ENCODE measurements at places on chromosomes 3 and 15.

- DNase-seq: no peak
These were observed 4.8 kb downstream of the MESD start for GRCh38 chr15:80984856-80985255.

DNA sequence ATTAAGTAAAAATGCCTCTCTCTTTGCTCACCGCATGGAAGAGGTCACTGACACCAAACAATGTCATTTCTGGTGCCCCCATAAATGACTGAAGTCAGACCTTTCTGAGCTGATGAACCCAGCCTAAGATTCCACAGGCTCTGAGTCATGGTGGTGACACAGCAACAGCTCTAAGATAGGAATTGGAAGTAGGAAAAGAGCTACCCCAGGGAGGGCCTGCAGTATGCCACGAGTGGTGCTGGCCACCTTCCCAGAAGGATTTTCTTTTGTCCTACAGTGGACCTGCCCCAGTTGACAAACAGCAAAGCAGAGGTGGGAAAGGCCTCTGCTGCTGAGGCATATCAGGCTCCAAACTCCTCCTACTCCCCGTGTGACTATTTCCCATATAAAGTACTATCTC lies 208.1 kb downstream of the MINAR1 start:
- DNase-seq: no peak

DNA sequence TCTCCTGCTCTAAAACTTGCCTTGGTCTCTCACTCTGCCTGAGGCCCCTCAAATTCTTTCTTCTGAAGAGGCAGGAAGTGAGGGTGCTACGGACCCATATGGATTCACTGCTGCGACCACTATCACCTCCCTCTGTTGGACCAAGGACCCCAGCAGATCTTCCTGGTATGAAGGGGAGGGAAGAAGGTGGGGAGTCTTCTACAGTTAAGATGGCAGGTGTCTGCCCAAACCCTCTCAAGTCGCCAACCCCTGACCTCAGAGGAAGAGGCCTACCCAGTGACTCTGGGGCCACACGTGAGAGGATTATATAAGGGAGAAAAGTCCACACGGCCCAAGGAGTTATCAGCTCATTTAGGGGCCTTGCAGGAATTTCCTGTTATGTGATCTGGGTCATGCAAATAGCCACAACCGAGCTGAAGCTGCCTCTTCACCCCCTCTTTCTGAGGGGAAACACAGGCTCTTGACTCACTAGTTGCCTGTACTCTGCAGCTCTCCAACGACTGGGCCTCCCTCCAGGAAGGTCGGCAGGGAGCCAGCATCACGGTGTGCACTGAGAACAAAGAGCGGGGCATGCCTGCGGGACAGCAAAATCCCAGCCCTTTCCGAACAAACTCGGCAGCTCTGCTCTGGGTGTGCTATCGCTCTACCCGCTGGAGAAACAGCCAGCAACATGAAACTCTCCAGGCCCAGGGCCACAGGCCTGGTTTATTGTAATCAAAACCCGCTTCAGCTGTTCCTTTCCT lies 116.0 kb downstream of the XXYLT1 start:
- no peak for DNase-seq

- no peak for DNase-seq
These were observed 85.6 kb downstream of the RAP2B start for GRCh38 chr3:153247331-153248330.

DNA sequence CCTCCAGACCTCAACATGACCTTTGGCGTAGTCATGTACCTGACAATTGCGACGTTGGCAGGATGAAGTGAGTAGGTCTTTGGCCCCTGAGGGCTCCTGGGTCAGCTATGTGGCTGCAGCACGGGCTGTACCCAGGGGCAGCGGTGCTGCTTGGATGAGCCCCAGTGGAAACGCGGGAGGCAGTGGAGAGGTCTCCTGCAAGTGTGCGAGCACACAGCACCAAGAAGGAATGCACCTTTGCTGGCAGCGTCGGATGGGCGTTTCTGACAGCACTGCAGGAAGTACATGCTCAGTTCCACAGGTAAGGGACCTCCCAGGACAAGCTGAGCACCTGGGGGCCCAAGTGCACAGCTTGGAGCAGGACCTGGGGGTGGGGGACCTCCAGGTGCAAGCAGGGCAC lies 67.4 kb upstream of the UNC13C start:
- no peak for DNase-seq

DNA sequence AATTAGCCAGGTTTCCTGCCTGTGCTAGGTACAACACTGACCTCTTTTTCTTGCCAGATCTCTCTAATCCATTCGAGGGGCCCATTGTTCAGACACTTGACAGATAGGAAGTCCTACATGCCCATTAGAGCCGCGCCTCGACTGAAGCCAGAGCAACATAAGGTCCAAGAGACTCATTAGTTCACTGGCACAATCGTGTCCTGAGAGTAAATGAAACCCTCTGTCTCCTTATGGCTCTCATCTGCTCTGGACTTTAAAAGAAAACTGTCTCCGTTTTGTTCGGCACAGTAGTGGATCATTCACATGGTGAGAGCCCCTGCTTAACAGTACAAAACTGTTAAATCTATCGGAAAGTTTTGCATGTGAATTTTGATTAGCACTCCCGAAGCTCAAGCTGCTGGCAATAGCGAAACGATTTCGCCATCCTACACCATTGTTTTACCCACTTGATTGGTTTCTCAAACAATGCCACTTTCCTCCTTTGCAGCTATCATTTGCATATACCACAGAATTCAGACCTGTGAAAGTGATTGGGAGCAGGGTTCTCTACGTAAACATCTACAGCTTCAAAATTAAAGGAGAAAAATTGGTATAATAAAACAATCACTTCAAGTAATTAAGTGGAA lies 19.0 kb upstream of the C15orf61 start:
- no peak for DNase-seq

DNA sequence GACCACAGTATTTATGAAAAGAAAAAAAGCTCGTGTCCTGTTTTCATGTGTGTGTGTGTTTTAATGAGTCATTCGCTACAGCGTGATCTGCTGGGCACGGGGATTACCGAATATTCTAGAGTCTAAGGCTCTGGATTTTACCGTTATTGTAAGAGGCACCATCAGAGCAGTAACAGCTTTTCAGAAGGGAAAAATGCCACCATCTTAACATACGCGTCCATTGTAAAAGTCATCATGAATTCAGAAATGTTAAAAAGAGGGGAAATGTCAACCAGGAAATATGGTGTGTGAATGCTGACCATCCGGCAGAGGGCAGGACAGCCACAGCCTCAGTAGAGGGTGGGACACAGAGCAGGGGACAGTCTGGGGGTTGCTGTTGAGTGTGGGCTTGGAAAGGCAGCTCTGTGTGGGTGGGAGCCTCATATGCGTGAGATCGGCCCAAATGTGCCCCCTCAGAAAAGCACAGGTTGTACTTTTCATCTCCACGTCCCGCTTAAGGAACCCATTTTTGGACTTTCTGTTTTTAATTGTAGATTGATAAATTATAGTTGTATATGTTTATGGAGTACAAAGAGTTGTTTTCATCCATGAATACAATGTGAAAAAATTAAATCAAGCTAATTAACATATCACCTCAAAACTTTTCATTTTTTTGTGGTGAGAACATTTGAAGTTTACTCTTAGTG lies 69.6 kb downstream of the ASB7 start:
- DNase-seq: no peak

DNA sequence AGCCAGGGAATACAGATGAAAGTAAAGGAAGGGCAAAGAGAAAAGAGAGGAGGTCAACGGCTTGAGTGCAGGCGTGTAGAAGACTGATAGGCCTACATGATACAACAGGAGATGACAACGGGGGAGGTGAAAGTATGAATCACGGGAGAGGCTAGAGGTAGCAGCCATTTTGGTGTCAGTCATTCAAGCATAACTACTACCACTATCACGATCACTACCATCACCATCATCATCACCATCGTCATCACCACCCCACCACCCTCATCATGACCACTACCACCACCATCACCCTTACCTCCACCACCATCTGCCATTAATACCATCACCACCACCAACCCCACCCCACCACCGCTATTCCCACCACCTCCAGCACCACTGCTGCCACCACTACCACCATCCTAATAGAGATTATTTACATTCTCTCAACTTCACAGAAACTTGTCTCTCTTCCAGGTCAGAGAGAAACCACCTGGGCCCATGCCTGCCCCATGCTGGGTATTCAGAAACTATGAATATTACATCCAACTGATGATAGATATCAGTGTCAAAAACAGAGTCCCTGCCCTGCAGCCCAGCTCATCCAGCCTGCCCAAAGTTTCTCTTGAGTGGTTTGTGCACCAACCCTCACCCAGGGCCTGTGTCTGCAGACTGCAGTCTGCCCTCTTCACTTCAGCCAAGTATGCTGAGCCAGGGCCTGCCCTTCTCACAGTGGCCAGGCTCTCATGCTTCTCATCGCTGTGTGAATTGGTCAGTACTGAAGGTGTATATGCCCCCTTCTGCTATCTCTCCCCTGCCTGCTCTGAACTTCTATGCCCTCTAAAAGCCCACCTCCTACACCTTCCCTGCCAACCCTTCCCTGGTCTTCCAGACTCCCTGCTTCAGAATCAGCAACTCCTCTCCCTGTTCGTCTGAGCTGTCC lies 215.6 kb upstream of the TLE3 start:
- no peak for DNase-seq
